ENCODE measurements at places on chromosomes 11 and 22.

GRCh38 chr11:116693593-116694348, 79.0 kb downstream of the BUD13 start:
- DNase-seq, result no peak

GRCh38 chr11:68273026-68273738, 1.4 kb upstream of the C11orf24 start:
- DNase-seq, result no peak

GRCh38 chr22:18023509-18024275, 669 bp downstream of the MICAL3 start:
- DNase-seq, result no peak

DNA sequence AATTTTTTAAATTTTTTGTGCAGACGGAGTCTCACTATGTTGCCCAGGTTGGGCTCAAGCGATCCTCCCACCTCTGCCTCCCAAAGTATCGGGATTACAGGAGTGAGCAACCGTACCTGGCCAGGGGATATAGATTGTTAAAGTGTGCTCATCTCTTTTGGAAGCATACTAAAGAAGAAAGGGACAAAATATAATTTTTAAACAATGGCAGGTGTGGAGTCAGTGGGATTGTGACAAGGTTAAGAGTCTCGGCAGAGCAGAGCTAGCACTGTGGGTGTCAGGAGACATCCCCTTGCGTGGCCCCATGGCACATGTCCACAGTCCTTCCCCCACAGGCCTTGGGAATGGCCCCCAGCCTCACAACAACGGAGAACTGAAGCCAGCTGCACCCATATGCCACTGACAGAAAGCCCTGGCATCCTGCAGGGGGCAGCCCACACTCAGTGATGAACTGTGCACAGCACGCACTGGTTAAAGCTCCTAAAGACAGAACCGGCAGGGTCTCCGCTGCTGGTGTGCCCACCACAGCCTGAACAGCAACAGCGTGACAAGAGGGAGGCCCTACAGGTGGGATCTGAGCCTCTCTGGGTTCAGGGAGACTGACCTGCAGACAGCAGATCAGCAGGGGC, 29.9 kb downstream of the SERPIND1 start:
- no peak for DNase-seq

DNA sequence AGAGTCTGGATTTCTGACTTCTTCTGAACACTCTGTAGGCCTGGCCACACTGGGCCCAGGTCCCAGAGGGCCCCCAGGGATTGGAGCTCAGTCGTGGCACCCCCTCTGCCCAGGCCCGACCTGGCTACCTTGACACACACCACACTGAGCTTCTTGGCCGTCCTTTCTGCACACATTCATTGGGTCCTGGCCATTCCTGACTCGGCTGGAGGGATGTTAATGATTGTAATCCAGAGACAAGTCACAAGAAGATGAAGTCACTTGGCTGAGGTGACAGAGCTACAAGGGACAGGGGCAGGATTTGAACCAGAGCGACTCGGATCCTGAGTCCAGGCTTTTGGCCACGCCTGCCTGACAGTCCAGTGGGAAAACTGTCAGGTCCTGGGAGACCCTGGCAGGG, 23.9 kb upstream of the PDGFB start:
- DNase-seq, result no peak

- DNase-seq, result no peak
Measured at GRCh38 chr11:26137651-26138050, 194.3 kb upstream of the ANO3 start.

DNA sequence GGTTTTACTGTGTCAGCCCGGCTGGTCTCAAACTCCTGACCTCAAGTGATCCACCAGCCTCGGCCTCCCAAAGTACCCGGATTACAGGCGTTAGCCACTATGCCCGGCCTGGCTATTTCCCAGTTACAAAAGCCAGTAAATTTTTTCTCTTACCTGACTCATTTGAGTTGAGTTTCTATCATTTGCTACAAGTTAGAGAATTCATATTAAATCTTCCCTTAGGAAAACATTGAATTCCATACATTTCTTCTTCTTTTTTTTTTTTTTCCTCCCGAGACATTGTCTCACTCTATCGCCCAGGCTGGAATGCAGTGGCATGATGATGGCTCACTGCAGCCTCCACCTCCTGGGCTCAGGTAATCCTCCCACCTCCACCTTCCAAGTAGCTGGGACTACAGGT, 26.0 kb downstream of the CHEK2 start:
- no peak for DNase-seq

DNA sequence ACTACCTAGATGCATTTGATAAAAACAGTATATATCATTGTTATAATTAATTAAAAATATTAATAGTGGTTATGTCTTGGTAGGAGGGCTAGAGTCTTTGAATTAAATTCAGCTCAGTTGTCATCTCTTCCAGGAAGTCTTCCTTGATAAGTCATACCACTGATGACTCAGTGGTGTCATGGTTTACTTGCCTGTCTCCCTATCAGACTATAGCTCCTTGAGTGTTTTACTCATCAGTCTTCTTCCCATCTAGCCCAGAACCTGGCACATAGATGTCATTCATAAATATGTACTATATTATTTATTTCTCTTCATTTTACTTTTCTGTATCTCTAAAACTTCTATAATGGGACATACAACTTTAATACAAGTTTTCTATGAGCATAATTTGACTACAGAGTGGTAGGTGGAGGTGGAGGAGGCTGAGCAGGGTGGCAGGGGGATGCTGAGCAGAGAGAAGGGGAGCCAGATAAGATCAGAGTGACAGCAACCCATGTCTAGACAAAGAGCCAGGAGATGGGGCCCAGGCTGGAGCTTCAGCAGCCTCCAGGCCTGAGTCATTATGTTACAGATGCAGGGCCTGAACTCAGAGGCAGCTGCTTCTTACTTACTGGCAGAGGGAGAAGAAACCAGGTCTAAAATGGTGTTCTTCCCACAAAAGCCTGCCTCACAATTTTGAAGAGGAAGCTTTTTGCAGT, 82.3 kb upstream of the PHOX2A start:
- DNase-seq, result no peak

- no peak for DNase-seq
Measured at GRCh38 chr11:77278595-77279506, 22.6 kb downstream of the GDPD4 start.

DNA sequence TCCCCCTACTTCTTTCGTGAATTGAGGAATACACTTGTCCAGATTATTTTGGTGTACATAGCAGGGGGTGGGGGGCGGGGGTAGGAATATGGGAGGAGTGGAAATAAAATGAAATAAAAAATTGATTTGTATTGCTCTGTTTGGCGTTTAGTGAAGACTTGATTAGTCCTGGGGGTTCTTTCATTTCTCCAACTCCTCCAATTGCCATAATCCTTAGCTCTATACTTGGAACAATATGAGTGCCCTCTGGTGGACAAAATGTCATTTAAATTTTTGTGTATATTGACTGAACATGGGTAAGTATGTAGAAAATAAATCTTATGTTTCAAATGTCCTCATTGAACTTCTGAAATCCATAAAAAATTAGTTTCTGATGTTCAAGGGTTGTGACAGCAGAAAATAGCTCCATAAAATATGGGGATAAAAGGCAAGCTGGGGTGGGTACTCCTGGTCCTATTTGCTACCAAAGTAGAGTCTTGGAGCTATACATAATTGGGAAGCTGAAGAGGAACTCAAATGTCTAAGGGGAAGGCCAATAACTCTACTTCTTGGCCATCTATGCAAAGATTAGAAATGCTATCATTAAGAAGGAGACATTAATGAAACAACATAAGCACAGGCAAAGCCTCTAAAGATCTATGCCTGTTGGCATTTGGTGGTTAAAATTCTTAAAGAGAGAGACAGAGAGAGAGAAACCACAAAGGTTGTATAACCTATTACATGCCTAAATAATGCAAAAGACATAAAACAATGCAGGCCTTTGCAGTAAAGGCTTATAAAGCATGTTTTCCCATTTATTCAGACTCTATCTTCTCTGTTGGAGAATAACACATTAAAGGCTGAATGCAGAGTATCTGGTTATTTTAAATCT, 421.6 kb downstream of the METTL15 start:
- DNase-seq, result peak; percentile 62

DNA sequence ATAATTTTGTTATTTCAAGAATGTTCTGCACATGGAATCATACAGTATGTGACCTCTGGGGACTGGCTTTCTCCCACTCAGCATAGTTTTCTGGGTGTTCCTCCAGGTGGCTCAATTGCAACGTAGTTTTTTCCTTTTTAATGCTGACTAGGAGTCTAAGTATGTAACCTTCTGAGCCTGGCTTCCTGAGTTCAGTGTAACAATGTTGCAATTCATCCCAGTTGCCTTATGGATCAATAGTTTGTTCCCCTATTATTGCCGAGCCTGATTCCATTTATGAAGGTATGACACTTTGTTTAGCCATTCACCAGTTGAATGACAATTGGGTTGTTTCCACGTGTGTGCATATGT, 128.3 kb downstream of the CRYBB2 start:
- no peak for DNase-seq

DNA sequence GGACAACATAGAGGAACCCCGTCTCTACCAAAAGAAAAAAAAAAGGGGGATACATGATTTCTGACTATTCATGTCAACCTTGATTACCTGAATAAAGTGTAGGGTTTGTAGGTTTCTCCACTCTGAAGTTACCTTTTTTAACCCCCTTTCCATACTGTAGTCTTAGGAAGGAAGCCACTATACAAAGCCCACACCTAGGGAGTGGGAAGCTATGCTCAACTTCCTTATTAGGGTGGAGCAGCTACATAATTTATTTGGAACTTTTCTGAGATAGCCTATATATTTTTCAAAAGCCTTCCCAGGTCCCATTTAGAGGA, 582 bp upstream of the ATP6V1E1 start:
- no peak for DNase-seq

- no peak for DNase-seq
Measured at GRCh38 chr11:70129051-70129592, 51.0 kb downstream of the ANO1 start.

DNA sequence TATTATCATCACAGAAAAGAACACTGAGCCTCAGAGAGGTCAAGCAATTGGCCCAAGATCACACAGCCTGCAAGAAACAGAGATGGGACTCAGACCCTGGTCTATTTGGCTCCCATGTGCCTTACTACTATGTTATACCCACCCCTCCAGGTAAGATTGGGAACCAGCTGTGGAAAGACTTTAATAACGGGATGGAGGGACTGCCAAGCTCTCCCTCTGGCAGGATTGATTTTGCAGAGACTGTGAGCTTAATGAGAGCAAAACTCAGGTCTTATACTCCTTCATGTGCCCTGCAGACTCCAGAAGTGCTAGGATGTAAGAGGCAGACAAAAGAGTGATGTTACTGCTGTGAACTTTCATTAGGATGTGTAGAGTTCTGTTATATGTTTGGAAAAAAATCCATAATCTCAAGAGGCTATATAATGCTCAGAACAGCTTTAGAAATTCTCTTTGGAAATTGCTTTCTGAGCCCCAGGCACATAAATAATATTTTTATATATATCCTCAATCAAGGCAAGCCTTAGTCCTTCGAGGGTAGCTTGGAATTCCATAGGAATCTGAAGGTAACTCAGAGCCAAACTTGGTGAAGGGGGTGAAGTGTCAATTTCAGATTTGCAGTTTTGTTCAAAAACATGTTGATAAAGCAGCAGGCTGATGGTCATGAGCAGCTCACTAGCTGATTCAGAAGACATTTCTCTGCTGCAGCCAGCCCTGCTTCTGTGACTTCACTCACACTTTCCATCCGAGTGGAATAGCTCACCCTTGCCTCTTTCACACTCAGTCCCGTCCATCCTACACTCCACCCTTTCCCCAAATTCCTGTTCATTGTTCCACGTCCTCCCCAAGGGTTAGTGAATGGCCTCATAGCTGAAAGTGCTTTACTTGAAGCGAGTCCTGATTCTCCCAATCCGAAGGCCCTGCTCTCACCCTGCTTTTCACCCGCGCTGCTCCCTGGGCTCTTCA, 188.8 kb downstream of the SNX19 start:
- DNase-seq, result no peak

DNA sequence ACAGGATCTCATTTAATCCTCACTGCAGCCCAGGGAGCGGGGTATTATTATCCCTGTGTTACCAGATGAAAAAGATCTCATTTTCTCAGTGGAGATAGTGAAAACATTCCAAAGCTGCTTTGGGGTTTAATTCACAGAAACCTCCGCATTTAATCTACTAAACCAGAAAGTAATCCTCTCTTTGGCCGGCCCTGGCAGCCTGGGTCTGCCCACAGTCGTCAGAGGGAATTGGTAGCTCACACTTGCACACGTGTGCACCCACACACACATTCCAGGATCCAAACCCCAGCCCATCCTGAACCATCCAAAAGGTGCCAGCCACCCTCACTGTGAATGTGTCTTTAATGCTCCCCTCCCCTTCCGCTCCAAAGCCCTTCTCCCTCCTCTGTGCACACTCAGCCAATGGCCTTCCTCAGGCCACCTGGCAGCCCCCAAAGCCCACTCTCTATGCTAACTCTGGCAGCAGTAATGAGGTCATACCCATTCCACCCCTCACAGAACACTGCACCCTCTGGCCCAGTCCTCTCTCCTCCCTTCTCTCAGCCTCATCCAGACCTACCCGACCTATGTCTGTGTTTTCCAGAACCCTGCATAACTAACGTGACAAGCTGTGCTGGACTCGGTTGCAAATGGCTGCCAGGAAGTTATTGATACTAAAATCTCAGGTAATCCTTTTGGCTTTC, 466.2 kb downstream of the SOX6 start:
- DNase-seq, result peak; percentile 51

DNA sequence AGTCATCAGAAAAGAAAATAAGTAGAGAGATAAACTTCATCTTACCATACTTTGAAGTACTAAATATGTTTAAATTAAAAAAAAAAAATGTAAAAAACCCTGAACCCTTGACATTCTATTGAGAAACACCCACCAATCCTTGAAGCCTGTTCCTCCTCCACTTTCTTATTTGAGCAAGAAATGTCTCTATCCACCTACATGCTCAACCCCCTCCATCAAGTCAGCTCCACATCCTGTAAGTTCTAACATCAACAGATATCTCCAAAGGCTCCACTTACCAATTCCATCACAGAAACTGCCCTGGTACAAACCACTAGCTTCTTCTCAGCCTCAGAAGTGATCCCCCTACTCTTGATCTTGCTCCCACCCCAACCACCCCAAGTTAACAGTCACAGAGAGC, 32.5 kb upstream of the FAT3 start:
- DNase-seq, result no peak

DNA sequence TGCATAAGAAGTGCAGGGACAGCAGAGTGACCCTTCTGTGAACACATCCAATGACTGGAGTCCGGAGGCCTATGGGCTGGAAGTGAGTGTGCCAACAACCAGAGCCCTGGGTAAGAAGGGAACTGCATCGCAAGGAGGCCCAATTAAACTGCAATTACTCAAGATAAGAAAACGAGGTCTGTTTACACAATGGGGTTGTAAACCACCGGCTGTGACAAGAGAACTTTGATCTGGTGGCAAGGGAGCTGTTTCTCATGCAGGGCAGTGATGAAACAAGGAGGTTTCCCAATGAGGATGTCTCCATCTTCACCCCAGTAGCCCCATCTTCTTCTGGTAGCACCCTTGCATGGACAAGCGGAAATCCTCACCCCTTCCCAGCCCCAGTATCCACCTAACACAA, 21.5 kb downstream of the ETS1 start:
- DNase-seq, result no peak

DNA sequence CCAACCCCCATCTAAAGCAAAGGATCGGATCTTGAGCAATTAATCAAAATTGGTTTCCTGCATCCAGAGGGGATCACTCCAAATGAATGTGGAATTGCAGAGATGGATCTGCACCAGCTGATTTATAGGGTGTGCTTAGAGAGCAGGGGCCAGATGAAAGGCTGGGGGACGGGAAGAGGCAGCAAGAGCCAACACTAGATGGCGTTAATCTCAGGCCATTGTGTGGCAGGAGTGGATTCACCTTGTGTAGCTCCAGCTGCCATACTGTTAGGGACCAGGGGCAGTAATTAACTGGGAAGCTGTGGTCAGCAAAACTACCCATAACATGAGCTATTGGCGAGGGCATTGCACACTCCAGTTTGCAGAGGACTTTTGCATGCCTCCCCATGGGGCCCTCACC, 35.6 kb downstream of the SERPINH1 start:
- no peak for DNase-seq

Measured in HS-27A (cell line).